ENCODE measurements at places on chromosomes 1 and 21. TPM values are rescaled to one million over a fixed set of nuclear protein-coding genes. Genes with fewer than 3 reads are reported as not detected.

DNA sequence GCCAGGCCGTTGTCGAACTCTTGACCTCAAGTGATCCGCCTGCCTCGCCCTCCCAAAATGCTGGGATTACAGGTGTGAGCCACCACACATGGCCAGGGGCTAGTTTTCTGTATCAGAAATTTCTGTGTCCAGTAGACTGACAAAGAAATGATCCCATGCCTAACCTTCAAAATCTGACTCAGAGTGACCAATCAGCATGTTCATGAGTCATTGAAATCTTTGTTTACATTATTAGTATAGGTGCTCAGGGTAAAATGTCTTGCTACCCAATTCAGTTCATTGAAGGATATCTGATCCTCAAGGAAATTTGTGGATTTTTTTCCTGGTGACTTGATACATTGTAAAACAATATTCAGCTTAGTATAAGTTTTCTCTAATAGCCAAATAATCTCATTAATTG, 11.0 kb upstream of the LDLRAD2 start:
- no peak for DNase-seq

KIF17 gene
- 0.86 TPM for total RNA-seq

DNA sequence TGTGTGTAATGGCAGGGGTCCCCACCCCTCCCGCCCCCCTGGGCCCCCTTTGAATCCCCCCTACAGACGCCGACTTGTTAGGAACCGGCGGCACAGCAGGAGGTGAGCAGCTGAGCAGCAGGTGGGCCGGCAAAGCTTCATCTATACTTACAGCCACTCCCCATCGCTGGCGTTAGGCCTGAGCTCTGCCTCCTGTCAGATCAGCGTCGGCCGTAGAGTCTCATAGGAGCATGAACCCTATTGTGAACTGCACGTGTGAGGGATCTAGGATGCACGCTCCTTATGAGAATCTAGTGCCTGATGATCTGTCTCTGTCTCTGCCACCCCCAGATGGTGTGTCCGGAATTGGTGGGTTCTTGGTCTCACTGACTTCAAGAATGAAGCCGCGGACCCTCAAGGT, 14.9 kb upstream of the VPS26C start:
- DNase-seq = no peak

NCAM2 gene
- 34.0 TPM for total RNA-seq

DNA sequence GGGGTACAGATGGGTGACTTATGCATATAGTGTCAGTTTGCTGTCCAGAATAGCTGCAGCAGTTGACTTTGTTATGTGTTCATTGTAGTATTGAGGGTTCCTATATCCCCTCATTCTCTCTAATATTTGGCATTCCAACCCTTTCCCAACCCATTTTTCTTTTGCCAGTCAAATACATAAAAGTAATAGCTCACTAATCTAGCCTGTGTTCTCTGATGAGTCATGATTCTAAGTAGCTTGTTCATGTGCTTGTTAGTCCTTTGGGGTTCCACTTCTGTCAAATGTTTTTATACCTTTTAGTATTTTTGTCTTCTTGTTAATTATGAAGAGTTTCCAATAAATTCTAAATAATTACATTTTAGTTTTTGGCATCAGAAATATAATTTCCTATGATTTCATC, 99.2 kb upstream of the MROH9 start:
- no peak for DNase-seq

All from mesothelial cell of epicardium (in vitro differentiated cells).